ENCODE measurements at places on chromosomes 1 and 21. TPM values are rescaled to one million over a fixed set of nuclear protein-coding genes. Genes with fewer than 3 reads are reported as not detected.

The PCAT6 gene
- 1.7 TPM for total RNA-seq

The PIP5K1A gene
- total RNA-seq, result 40.6 TPM

The RAB25 gene
- not detected for total RNA-seq

The MSH4 gene
- total RNA-seq, result 0.81 TPM

The TSTD1 gene
- total RNA-seq, result 12.0 TPM

The SLC6A17 gene
- 0.40 TPM for total RNA-seq

The TPTE gene
- total RNA-seq, result not detected

The C1orf185 gene
- total RNA-seq, result not detected

The DISP3 gene
- total RNA-seq, result 0.05 TPM

The CA14 gene
- 0.51 TPM for total RNA-seq

The SELENBP1 gene
- 21.2 TPM for total RNA-seq

Measured in cardiac septum (tissue), 1 donor.